ENCODE measurements at places on chromosomes 3 and 15. TPM values are rescaled to one million over a fixed set of nuclear protein-coding genes. Genes with fewer than 3 reads are reported as not detected.

The EPB42 gene
- not detected for total RNA-seq

The OSTN gene
- total RNA-seq = not detected

The GOLGA6L7 gene
- total RNA-seq = not detected

The MUSTN1 gene
- 0.25 TPM for total RNA-seq

The RBPMS2 gene
- total RNA-seq = 0.25 TPM

The IL12A gene
- not detected for total RNA-seq
